ENCODE measurements at places on chromosomes 1 and 21. TPM values are rescaled to one million over a fixed set of nuclear protein-coding genes. Genes with fewer than 3 reads are reported as not detected.

The CLCNKB gene
- 0.41 TPM for total RNA-seq

The PSMD4 gene
- total RNA-seq: 105 TPM

The C4BPA gene
- not detected for total RNA-seq

The COL6A2 gene
- 888 TPM for total RNA-seq

The FMO5 gene
- total RNA-seq: 1.5 TPM

The SLC1A7 gene
- total RNA-seq: not detected

The EVA1C gene
- total RNA-seq: 8.8 TPM

The MOV10 gene
- 27.5 TPM for total RNA-seq

The KCNC4 gene
- 5.3 TPM for total RNA-seq

The RXFP4 gene
- total RNA-seq: not detected

The AUNIP gene
- total RNA-seq: 0.41 TPM

All from tongue (tissue), 3 donors.